Kidney epithelial cell (primary cell): ENCODE measurements at places on chromosomes 4 and X.

DNA sequence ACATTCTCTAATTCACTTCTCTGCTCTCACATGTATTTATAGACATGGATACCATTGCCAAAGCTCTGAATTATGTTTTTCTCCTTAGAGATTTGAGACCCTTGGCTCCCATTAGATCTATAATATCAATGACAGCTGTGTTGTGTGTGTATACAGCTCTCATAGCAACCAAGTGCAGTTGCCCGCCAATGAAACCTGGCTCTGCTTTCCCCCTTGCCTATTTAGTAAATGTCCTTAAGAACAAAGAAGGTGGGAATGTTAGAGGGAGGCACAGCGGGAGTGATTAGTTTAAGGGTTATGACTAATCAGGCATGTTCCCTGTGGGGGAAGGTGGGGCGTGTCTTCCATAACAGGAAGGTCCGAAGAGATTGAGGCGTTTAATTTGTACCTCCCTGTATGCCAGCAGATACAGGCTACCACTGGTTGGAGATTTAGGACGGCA lies 100.5 kb upstream of the TBC1D9 start:
- DNase-seq, result peak; percentile 26

- no peak for DNase-seq
Observed at GRCh38 chrX:118637997-118638396, 89.4 kb upstream of the IL13RA1 start.

DNA sequence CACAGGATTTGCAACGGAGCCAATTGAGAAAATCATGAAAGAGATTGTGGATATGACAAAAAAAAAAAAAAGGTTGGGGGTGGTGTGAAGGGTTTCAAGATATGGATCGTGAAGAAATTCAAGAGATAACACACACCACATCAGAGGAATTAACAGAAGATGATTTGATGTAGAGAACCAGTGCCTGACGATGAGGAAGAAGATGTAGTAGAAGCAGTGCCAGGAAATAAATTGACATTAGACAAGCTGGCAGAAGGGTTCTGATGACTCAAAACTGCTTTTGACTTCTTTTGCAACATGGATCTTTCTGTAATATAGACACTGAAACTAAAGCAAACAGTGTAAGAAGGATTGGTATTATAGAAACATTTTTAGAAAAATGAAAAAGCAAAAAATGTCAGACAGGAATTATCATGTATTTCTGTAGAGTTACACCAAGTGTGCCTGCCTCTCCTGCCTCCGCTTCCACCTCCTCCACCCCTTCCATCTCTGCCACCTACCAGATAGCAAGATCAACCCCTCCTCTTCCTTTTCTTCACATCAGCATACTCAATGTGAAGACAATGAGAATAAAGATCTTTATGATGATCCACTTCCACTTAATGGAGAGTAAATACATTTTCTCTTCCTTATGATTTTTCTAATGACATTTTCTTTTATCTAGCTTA lies 127.5 kb upstream of the OTUD4 start:
- DNase-seq, result no peak

GRCh38 chr4:159284733-159285132 lies 181.9 kb downstream of the RAPGEF2 start:
- no peak for DNase-seq

DNA sequence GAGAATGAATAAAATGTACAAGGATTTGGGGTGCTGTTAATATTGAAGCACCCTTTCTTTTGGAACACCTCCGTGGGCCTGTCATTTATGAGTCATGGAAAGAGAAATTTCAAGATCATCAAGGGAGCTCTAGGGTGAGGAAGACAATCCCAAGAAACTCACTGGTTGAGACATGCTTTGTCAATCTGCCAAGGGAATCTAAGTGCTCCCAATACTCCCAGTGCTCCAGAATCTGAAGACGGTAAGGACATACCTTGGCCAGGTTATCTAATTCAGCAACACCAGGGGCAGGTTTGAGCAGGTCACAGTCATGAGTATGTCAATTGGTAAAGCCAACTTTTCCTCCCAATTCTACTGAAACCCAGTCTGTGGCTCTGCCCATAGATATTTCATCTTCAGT lies 556.4 kb upstream of the CPEB2 start:
- no peak for DNase-seq

DNA sequence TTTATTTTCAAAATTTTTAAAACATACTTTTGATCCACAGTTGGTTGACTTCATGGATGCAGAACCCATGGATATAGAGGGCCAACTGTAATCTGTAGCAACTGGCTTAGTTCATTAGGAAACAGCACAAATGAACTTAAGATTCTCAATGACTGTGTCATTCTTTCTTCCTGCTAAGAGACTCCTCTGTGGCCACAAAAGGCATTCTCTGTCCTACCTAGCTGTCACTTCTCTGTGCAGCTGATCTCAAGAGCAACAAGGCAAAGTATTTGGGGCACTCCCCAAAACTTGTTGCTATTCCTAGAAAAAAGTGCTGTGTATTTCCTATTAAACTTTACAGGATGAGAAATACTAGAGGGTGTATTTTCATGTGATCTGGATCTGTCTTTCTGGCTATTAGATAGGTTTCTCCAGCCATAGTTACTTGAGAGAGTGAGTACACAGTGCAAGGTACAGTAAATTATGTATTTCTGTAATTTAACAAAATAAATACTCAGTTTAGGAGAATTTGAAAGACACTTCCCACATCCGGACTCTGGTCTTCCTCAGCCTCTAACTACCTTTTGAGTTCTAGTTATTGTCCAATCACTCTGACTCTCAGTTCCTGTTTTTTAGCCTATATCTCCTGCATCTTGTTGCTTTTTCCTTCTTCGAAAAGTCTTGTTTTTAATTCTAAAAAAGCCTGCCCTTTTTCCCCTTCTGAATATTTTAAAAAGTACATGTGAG lies 21.8 kb downstream of the TLR2 start:
- no peak for DNase-seq

DNA sequence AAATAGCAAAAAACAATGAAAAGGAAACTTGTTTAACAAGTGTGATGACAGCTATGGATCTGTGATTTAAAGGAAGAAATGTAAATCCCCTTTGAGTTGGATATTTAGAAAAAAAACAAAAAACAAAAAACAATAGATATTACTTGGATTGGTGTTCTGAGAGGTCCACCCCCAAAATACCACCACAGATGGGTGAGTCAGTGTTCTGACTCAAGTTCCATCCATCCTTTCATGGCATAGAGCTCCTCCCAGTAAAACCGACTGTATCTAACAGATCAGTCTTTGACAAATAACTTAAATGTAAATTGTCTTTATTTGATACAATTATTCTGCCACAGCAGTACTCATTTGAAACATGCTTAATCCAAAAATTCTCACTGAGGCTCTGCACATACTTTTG lies 27.4 kb downstream of the TMPRSS11B start:
- DNase-seq, result no peak

GRCh38 chr4:22483551-22483981 lies 32.3 kb downstream of the ADGRA3 start:
- DNase-seq, result no peak

DNA sequence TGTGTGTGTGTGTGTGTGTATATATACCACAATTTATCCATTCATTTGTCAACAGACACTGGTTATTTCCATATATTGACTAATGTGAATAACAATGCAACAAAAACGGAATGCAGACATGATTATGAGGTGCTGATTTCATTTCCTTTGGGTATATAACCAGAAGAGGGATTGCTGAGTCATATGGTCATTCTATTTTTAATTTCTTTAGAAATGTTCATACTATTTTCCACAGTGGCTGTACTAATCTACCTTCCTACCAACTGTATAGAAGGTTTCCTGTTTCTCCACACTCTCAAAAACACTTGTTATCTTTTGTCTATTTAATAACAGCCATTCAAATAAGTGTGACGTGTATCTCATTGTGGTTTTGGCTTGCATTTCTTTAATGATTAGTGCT lies 269.9 kb downstream of the OPHN1 start:
- DNase-seq, result no peak

GRCh38 chr4:177235026-177235425 lies 74.6 kb upstream of the NEIL3 start:
- no peak for DNase-seq

DNA sequence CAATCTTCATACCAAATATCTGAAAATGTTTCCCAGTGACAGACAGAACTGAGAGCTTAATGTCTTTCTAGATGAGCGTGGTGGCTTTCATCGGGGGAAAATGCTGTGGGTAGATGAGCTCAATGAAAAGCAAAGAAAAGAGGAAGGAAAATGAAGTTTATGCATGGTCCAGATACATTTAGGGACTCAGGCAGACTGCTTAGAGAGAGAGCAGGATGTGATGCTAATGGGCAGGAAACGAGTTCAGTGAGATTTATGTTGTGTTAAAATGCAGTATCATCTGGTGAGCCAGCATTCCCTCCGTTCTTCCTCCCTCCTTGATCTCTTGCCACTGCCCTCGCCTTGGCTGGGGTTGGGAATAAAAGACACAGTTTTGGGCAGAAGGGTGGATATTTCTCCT lies 229.2 kb downstream of the GBA3 start:
- no peak for DNase-seq

GRCh38 chr4:7330031-7330596 lies 104.6 kb downstream of the PSAPL1 start:
- no peak for DNase-seq

GRCh38 chrX:46791927-46792809 lies 33.2 kb upstream of the SLC9A7 start:
- peak; percentile 72 for DNase-seq

DNA sequence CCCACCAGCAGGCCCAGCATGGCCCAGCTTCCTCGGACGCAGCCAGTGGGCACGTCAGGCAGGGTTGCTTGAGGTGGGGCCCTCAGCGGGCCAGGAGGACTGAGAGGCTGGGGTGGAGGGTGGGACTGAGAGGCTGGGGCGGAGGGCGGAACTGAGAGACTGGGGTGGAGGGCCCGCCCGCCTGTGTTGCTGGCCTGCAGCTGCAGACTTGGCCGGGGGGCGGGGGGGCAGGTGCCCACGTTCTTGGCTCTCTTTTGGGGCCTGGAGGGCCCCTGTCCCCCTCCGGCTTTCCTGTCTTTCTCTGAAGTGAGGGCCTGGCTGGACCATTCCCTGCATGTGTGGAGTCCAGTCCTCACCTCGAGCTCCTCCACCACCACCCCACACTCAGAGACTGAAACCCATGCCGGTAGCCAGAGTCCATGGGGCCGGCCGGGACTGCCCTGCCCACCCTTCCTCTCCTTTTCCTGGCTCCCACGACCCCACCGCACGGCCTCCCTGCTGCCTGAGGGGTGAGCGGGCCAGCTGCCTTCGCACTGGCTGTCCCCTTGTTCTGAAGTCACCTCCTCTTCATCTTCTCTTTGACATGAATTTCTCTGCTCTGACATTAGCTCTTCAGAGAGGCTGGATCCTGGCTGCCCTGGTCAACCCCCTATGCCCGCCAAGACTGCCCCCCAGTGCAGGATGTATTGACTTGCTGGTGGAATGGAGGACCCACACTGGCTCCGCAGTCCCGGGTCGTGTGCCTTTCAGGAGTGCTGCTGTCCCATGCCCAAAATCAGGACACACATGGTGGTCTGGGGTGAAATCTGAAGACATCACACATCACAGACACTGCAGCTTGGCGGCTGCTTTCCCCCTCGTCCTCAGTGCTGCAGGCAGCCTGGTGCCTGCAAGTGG lies 10.1 kb upstream of the NKX1-1 start:
- no peak for DNase-seq

- no peak for DNase-seq
Observed at GRCh38 chrX:7110821-7111276, 36.7 kb upstream of the STS start.

GRCh38 chr4:136651278-136651667 lies 881.0 kb downstream of the PCDH18 start:
- peak; percentile 10 for DNase-seq

GRCh38 chrX:48540480-48540879 lies 966 bp downstream of the TBC1D25 start:
- no peak for DNase-seq

GRCh38 chrX:118823263-118824172 lies at the start of gene ZCCHC12:
TSS of gene ZCCHC12 (plus strand) at chrX:118823824. CDS start at chrX:118825245, 1,421 bp downstream.
- peak; percentile 12 for DNase-seq

DNA sequence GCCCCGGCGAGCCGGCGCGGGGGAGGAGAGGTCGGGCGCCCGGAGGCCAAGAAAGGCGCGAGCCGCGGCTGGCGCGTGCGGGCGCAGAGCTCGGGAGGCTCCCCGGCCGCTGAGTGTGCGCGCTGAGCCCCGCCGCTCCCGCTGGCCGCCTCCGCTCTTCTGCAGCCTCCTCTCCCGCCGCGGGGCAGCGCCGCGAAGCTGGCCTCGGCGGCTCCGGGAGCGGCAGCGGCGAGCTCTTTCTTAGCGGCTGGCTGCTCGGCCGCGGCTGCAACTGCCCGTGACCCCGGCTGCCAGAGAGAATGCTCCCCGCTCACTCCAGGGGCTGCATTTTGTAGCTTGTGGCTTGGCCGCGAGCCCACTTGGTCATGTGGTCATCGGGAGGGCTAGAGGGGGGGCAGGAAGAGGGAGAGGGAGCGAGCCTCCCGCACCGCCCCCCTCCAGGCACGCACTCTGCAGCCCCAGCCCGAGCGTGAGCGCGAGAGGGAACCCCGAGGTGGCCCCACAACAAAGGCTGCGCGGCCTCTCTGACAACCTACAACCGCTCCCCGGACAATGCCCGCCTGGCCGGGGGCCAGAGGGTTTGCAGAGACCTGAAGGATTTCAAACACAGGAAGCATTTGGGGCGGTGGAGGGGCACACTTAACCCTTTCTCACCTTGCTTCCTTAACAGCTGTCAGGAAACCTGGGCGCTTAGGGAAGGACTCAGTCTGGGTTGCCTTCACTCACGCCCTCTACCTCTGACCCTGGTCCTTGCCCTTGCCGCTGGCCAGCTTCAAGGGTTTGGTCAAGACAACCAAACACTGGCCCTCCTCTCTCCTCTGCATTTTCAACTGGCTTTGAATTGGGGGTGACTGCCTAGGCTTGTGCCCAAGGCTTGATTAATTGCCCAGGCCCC lies at the start of gene APLN:
TSS of gene APLN (minus strand) at position 305 of the 895 bp plus-strand sequence. CDS start 326 bp downstream, outside the sequence.
- DNase-seq, result no peak

- DNase-seq, result no peak
Observed at GRCh38 chr4:133969202-133969848, 232.3 kb downstream of the PABPC4L start.

DNA sequence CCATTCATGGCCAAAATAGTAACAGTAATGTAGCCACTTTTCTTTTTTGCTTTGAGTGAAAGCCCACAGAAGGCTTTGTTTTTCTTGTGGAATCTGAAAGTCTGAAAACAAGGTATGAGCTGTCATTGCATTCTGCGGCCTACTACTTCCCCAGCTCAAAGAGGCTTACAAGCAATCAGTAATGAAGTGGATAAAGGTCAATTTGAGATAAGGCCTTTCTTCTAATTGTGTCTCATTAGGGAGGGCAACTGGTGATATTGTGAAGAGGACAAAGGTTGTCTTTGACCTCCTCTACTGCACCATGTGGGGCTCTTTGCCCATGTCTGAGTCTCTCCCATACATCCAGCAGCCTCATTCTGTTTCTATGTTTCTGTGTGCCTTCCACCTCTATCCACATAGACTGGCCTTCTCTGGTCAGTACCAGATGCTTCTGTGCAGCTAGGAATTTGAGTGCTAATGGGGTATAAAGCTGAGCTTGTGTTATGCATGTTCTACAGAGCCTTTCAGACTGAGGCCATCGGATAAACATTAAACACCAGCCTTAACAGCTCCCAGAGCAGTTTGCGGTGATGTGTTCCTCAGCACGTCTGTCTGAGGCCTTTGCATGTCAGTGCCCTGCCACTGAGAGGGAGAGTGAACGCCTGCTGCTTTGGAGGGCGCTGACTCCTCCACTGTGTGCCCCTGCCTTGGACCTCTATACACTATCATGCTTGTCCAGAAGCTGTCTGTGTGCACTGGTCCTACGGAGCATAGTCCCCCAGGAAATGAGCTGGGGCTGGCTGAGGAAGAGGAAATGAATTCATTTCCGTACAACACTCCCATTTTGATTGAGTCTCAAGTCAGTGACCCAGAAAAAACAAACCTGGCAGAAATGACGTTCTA lies 80.2 kb downstream of the SH2D1A start:
- DNase-seq, result no peak
